CD4-positive, alpha-beta T cell treated with Interleukin-1 beta for 1 hour (primary cell): ENCODE measurements at places on chromosomes 7 and 10.

- peak; percentile 21 for DNase-seq
Observed at GRCh38 chr10:103592186-103593021, 98.9 kb downstream of the NEURL1 start.

DNA sequence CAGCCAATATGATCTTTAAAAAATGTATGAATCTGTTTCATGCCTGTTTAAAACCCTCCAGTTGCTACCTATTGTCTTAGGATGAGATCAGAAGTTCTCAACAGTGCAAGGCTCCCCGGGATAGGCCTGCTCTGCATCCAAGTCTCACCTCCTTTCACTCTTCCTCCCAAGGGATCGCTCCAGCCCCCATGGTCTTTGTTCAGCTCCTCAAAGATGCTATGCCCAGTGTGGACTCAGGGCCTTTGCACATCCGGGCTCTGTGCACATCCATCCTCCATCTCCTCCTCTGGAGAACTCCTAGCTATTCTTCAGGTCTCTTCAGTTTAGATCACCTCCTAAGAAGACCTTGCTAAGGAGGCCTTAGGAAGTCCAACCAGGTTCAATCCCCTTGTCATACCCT lies 82.7 kb upstream of the LEP start:
- DNase-seq, result no peak

DNA sequence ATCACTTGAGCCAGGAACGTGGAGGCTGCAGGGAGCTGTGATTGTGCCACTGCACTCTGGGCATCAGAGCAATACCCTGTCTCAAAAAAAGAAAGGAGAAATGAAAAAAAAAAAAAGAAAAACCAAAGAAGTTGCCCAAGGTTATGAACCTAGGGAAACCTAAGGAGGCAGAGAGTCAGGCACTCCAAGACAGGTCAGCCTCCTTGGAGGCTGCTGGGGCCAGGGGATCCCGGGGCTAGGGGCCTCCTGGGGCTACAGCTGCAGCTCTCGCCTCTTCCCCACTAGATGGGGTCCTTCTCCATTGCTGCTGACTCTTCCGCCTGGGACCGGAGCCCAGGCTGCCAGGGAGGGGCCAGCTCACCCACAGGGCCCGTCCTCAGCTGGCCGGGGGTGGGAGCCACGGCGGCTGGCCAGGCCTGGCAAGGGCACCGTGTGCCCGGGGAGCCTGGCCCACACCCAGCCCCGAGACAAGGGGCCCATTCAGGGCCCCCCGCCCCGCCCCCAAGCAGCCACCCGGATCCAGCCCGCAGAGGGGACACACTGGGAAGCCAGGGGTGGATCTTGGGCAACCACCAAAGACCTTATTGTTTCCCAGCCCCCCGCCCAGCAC lies 1.7 kb upstream of the SPACDR start:
- DNase-seq, result no peak

DNA sequence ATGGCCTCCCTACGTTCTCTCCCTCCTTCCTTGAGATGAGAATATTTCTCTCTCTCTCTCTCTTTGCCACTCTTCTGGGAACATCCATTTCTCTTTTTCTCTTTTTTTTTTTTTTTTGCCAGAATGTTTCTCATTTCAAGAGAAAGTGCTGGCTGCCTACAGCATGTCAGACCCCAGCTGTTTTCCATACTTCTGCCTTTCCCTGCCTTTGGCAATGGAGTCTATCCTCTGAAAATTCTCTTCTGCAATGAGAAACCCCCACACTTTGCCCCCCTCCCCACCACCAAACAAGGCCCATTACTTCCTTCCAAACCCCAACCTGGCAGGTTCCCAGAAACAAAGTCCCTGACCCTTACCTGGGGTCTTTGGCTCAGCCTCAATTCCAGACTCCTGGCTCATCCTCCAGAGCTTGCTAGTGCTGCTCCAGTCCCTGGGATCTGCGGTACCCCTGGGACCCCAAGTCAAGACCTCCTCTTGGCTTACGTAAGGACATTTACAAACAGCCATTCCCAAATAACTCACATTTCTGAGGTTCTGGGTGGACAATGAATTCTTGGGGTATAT lies 17.4 kb upstream of the CCL26 start:
- DNase-seq, result no peak

- no peak for DNase-seq
Observed at GRCh38 chr7:127924874-127925273, 106.4 kb downstream of the LRRC4 start.

- DNase-seq, result no peak
Observed at GRCh38 chr7:88772776-88773175, 13.3 kb downstream of the ZNF804B start.

- no peak for DNase-seq
Observed at GRCh38 chr10:110223298-110223925, 16.0 kb downstream of the MXI1 start.
